ENCODE measurements at places on chromosomes 13 and 19.

DNA sequence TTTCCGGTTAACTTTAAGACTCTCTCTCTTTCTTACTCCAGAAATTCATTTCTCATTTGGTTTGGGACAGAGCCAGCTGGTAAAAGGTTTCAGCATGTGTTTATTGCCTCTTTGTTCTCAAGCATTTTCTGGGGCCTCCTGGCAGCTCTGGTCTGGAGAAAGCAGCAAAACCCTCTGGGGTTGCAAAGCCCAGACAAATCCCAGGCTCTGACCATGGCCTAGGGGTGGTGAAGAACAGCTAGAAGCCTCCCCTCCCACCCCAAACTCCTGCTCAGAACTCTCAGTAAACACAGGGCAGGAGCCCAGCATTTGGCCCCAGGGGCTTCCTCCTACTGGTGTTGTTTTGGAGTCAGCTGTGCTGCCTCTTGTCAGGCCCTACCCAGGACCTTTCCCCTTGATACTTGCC lies 124.2 kb upstream of the SERP2 start:
- no peak for DNase-seq

DNA sequence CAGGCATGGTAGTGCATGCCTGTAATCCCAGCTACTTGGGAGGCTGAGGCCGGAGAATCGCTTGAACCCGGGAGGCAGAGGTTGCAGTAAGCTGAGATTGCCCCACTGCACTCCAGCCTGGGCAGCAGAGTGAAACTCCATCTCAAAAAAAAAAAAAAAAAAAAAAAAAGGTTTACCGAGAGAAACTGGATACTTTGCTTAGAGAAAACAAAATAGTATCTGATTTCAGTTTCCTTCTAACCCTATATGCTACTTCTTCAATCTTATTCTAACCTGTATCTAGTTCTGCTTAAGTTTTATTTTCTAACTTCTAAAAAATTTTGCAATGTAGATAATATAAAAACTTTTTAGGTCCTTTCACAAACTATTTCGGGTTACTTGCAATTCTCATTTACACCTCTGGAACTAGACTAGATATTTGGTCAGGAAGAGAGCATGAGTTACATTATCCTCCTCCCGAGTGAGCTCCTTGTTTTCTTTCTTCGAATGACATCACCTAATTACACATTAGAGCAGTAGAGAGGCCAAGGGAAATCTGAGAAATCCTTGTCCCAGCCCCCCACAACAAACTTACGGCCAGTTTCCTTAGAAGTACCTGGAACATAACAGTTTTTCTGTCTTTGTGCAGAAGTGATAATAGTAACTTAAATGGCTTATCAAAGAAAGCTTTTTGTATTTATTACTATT lies 128.9 kb downstream of the B3GLCT start:
- DNase-seq = no peak

DNA sequence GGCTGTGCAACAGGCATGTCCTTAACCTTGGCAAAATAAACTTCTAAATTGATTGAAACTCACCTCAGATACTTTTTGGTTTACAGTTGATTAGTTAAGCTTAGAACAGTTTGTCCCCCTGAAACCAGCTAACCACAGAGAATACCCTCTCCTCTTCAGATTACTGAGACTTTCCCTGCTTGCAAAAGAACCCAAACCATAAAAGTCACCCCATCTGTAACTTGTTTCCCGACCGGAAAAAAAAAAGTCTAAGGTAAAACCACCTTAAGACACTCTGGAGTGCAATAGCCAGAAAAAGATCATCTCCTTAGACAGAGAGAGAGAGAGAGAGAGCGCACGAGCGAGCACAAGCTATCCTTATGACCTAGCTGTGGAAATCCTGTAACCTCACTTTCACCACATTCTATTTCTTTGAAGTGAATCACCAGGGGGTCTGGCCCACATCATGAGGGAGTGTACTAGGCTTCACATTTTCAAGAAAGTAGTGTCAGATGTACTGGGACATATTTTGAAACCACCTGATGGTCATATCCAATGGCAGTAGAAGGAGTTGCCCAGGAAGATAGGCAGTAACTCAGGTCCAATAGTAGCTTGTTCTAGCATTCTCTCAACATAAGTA lies 11.1 kb upstream of the GTF2F2 start:
- DNase-seq = no peak

DNA sequence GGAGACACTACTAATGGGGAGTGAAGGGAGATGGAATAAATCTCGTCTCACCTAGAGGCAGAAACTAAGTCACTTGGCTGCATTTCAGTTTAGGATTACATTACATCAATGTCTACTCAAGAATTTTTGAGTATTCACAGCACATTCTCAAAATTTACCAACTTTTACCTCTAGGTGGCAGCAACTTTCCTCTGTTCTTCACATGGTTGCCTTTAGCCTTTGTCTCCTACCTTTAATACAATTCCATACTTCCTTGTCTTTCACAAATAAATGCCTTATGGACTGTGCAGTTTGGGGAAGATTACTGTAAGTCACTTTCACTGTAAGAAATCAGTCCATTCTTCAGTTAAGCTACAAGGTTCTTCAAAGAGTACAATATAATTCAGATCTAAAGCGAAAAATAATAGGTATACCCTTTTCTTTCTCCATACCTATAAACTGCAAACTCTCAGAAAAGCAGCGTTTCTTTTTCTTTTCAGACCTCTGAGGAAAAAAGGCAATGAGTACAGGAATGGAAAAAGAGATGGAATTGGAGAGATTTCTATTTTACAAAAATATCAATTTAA lies 379.4 kb downstream of the KLF12 start:
- DNase-seq = no peak

DNA sequence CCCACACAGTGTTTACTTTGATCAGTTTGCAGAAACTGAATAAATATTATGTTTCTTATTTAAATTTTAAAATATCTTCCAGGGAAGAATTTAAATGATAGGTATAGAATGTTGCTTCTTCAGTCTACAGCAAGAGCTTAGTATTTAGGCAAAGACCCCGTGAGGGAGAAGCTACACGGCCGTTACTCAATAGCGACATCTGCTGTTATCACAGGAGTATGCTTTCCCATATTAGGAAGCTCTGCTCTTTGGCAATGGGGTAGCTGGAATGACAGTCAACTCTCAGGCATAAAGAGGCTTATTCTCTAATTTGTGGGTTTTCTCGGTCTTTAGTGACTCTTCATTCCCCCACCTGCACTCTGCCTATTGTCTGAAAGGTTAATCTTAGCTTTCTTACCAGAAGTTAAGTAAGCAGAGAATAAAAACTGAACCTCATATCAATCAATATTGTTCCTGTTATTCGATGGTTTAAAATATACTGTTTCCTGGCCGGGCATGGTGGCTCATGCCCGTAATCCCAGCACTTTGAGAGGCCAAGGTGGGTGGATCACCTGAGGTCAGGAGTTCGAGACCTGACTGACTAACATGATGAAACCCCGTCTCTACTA lies 13.2 kb upstream of the LHFPL6 start:
- DNase-seq = no peak

- no peak for DNase-seq
Observed at GRCh38 chr13:79859756-79860155, 378.8 kb downstream of the NDFIP2 start.
